ENCODE measurements at places on chromosomes 4 and X.
A peak's percentile ranks its signal among the peaks of the same experiment; 100 is the strongest.

- DNase-seq, result no peak
Observed at GRCh38 chrX:118528071-118528737, 32.6 kb downstream of the DOCK11 start.

- DNase-seq, result peak; percentile 84
Observed at GRCh38 chr4:109548655-109549054, 11.4 kb upstream of the MCUB start.

GRCh38 chr4:89549907-89550306, 242.3 kb upstream of the GPRIN3 start:
- DNase-seq, result no peak

DNA sequence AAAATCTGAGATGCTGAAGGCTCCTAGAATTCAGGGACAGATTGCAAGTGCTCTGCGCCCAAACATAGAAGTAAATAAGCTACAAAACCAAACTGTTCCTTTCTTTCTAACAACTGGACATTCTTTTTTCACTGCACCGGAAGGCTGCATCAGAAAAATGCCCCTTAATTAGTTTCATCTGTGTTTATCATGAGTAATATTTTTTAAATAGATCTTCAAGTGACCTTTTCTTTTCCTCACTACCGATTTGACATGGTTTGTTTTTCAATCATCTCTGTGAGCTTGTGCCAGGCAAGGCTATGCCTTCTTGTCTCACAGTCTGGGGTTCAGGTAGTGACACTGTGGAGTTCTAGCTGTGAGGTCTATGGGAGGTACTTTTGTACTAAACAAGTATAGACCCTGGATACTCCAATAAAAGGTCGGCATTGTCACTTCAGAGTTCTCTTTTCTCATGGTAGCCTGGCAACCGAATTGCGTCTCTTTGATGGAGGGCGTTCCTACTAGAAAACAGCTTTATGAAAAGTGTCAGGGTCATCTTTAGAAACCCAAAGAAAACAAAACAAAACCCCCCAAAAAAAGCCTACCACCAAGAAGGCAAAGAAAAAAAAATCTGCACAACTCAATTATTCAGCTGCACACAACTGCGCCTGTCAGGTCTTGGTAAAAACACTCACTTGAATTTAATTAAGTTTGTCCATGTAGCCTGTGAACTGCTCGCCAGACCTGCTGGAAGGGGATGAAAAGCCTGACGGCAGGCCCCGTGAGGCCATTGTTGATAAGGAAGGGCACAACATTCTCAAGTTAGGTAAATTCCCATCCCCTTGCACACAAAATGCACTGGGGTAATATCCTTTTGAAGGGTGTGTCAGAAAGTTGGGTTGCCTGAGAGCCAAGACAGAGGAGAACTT, 22.8 kb upstream of the ADAMTS3 start:
- no peak for DNase-seq

GRCh38 chr4:155668707-155669220, 2.1 kb downstream of the GUCY1A1 start:
- DNase-seq, result no peak

- no peak for DNase-seq
Observed at GRCh38 chr4:5524446-5525299, 183.7 kb downstream of the EVC2 start.

DNA sequence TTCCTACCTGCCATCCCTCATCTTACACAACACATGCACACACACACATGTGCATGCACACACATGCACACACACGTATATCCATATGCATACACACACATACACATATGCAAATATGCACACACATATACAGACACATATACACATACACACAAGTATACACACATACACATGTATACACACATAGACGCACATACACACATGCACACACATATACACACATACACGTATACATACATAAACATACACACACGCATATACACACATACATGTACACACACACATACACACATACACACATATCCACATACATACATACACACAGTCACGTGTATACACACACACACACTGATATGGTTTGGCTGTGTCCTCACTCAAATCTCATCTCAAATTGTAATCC, 37.0 kb upstream of the AFAP1 start:
- DNase-seq, result no peak

Measured in A172 (cell line).